ENCODE measurements at places on chromosomes 12 and 14.
A peak's percentile ranks its signal among the peaks of the same experiment; 100 is the strongest.

- DNase-seq = no peak
Observed at GRCh38 chr12:110421159-110421661, 17.7 kb upstream of the ANAPC7 start.

DNA sequence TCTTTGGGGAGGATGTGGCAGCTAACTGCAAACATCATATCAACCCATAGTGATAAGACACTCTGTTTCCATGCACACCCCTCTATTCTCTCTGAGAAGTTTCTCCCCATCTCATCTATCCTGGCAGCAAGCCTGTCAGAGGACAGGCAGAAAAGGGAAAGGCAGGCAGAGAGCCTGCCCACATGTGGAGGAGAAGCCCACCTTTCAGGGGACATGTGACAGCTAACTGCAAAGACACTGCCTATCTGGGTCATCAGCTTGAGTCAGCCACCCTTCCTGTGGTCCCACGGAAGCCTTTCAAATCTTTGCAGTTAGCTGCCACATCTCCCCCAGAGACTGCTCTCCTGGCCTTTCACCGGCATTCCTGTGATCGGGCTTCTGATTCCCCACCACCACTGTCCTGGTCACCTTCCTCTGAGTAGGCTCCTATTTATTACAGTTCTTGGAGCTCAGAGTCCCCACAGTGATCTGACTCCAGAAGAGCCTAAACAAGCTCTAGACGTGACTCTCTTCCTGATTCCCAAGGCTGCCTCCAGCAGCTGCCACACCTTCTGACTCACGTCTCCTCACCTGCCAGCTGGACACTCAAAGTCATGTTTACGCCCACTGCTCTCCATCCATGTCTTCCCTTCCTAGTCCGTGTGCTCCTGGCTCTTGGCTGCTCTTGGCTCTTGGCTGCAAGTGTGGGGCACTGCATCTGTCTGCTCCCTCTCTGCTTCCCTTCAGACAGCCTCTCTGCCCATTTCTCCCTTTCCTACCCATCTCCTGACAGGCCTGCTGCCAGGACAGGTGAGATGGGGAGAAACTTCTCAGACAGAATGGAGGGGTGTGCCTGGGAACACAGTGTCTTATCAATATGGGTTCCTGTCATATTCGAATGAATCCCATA, 7.5 kb upstream of the KRT1 start:
- DNase-seq = peak; percentile 15

GRCh38 chr12:85448548-85449139, 168.6 kb downstream of the ALX1 start:
- DNase-seq = no peak

GRCh38 chr12:100692502-100692901, 102.1 kb upstream of the ANO4 start:
- no peak for DNase-seq

GRCh38 chr14:55419663-55420062, 8.0 kb upstream of the ATG14 start:
- DNase-seq = no peak

DNA sequence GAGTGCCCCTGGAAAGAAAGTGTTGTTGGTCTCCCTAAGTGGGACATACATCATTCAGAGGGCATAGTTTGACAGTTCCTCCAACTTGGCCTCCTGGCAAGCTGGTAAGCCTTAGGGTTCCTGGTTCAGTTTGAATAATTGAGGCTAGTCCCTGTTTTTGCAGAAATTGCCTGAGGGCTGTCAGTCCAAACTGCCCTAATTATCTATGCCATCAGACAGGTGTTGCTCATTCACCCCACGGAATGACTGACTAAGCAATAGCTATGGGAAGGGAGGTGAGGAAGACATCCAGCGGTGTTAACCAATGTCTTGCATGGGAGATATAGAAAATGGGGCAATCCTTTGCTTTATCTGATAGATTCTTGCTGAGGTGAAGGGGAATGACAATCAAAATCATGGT, 37.6 kb downstream of the SPTSSA start:
- no peak for DNase-seq

GRCh38 chr12:65740873-65741600, 83.2 kb upstream of the HMGA2 start:
- DNase-seq = no peak

- DNase-seq = no peak
Observed at GRCh38 chr12:13094367-13094766, 9.1 kb downstream of the GSG1 start.

- DNase-seq = no peak
Observed at GRCh38 chr14:89507926-89508460, 91.0 kb upstream of the FOXN3 start.

DNA sequence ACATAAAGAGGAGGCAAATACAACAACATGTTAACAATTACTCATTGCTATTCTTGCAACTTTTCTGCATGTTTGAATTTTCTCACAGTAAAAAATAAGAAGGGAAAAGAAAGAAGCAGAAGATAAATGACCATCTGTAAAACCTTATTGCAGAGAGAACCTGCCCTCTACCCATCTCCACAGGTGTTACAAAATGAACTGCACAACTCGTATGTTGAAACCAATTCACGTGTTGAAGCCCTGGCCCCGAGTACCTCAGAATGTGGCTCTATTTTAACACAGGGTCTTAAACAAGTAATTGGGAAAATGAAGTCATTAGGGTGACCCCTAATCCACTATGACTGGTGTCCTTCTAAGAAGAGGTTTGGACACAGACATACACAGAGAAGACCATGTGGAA, 39.5 kb downstream of the FOXN3 start:
- DNase-seq = no peak

Measured in NCI-H1417 (cell line).